Ammon's horn (tissue), 1 donor: ENCODE measurements at places on chromosomes 4 and X.

DNA sequence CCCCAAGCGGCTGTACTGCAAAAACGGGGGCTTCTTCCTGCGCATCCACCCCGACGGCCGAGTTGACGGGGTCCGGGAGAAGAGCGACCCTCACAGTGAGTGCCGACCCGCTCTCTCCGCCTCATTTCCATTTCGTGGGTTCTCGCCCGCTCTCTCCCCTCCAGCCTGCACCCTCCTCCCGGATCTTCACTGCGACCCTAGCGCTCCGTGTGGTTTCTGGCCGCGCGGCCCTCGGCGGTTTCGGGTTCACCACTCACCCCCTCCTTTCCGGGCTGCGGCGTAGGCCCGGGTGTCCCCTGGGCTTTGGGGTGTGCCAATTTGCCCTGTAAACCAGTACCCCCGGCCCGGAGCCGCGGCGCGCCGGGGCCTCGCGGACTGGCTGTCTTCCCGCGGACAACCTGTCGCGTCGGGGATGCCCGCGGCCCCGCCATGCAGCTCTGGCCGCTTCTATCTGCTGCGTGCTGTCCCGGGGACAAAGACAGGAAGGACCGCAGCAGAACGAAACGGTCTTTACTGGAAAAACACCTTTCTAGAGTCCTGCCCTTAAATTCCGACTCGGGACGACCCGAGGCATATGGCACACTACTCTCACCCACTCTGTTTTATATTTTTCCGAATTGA, 737 bp downstream of the FGF2 start:
- DNase-seq = peak; percentile 22

DNA sequence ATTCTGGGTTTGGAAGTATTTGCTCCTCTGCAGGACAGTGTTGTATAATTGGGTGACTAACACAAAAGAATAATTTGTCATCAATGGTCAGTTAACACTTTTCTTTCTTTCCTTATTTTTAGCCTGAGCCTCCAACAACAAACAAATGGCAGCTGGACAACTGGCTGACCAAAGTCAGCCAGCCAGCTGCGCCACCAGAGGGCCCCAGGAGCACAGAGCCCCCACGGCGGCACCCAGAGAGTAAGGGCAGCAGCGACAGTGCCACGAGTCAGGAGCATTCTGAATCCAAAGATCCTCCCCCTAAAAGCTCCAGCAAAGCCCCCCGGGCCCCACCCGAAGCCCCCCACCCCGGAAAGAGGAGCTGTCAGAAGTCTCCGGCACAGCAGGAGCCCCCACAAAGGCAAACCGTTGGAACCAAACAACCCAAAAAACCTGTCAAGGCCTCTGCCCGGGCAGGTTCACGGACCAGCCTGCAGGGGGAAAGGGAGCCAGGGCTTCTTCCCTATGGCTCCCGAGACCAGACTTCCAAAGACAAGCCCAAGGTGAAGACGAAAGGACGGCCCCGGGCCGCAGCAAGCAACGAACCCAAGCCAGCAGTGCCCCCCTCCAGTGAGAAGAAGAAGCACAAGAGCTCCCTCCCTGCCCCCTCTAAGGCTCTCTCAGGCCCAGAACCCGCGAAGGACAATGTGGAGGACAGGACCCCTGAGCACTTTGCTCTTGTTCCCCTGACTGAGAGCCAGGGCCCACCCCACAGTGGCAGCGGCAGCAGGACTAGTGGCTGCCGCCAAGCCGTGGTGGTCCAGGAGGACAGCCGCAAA, 106.0 kb downstream of the KLHL8 start:
- no peak for DNase-seq

DNA sequence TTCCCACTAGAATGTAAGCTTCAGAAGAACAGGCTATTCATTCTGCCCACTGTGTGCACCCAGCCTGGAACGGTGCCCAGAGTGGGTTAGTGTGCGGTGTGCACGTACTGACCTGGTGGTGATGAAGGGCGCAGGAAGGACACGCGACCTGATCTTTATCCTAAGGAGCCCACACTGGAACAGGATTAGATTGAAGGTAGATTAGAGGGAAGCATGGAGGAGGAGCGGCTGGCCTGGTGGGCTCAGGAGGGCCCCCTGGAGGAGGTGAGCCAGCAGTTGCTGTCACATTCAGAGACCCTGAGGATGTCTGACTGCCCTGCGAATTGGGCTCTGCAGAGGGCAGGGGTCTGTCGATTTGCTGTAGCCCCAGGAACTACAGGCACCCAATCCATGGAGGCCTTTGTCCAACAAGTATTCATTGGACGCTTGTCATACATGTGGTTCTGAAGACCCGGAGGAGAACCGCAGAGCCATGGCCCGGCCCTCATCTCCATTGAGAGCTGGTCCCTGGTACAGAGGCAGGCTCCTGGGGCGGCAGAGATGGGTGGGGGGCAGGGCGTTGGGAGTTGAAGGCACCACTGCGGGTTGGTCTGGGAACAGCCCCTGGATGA, 73.2 kb downstream of the HTRA3 start:
- no peak for DNase-seq

DNA sequence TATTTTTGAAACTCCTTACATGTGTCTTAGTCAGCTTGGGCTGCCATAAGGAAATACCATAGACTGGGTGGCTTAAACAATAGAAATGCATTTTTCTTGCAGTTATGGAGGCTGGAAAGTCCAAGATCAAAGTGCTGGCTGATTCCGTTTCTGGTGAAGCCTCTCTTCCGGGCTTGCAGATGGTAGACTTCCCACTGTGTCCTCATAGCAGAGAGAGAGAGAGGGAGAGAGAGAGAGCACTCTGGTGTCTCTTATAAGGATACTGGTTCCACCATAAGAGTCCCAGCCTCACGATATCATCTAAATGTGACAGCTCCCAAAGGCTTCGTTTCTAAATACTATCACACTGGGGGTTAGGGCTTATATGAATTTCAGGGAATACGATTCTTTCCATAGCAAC, 39.7 kb downstream of the ENPEP start:
- no peak for DNase-seq

DNA sequence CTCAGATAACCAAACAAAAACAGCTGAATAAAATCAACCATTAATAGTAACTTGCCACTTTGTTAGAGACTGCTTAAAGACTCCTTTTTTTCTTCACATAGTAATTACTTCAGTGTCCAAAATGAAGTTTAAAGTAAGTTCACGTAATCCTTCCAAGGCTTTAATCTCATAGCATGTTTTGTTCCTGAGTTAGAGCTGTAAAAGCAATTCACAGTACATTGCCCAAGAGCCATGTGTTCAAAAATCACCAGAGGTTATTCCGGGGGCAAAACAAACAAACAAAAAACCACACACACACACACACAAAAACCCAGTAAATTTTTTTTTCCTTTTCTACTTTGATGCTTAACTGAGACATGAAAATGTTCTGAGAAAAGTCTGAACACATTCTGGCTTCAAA, 6.1 kb downstream of the GPR82 start:
- no peak for DNase-seq

- peak; percentile 36 for DNase-seq
Measured at GRCh38 chr4:101977076-101977475, 186.5 kb downstream of the BANK1 start.

DNA sequence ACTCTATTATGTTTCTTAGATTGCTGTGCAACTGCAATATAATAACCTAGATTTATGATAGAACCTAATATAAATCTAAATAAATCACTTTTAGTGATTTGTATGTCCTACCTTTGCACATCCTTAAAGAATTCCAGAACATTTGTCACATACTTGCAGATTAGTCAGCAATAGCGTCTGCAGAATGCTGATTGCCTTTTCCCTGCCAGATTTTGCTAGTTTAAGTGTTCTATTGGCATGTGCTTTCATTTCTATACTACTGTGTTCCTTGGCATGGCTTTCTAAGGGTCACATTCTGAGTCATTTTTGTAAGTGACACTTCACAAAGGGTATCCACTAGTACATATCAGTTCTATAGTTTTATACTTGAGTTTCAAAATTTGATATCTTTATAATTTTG, 303.1 kb upstream of the GIMD1 start:
- no peak for DNase-seq

- no peak for DNase-seq
Measured at GRCh38 chrX:17291171-17291900, 83.7 kb upstream of the NHS start.

DNA sequence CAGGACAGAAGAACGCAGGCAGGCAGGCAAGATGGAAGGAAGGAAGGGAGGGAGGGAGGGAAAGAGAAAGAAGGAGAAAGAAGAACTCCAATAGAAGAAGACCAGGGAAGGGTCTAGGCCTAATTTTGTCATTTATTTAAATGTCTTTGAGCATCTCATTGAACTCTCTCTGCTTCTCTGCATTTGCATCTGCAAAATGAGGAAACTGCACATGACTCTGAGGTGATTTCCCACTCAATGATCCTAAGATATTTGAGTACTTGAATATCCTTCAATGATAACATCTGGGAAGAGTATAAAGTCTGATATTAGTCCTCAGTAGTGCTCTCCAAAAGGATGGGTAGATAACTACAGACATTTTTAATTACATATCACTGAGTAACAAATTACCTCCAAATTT, 33.1 kb upstream of the RBPJ start:
- DNase-seq = no peak

- DNase-seq = no peak
Measured at GRCh38 chr4:88696630-88697029, 999 bp downstream of the NAP1L5 start.

DNA sequence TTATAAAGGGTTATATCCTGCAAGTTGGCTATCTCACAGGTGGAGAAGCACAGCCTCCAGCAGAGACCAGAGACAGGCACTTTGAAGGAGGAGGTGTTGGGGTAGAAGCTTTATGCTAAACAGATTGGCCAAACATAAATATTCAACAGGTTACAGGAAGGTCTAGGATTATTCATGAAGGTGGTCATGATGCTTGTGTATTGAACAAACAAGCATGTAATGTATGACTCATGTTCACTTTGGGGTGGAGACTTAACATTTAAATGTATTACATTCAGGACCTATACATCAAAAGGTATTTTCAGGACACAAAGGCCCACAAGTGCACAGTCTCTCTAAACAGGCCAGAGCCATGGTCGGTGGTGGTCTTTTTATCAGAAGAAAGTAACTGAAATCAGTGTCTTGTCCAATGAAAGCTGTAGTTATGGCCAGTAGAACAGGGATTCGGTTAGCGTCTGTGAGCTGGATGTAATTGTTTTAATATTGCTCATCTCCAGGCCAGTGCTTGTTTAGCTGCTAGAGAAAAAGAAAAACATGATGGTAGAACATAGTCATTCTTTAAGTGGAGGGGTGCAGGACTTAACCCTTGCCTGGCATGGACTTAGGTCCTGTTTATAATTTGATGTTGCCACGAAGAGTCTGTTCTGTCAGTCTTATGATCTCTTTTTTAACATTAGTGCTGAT, 555.2 kb upstream of the PCDH10 start:
- no peak for DNase-seq
